ENCODE measurements at places on chromosomes 2 and 18. TPM values are rescaled to one million over a fixed set of nuclear protein-coding genes. Genes with fewer than 3 reads are reported as not detected.

Gene IL18R1
- total RNA-seq = 5.8 TPM

DNA sequence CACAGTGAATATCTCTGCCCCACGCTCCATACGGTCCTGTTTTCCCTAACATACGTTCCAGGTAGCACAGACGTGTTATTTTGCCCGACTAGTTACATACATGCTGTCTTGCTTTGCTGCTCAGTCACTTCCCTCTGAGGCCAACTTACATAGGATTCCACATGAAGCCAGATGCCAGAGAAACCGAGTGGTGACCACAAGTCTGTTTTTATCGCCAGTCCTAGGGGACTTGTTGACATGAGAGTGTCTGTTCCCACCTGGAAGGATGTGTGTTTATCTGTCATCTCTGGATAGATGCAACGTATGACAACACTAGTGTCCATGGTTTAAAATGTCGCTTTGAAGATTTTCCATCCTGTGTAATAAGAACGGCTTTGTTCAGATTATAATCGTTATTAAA is 32.6 kb downstream of the PMAIP1 start:
- H3K4me1 ChIP-seq = peaks cover 3% of the 10 kb centered on the region
- no peak overlapping the region for H3K4me3 ChIP-seq
- H3K27me3 ChIP-seq = no peaks in the 10 kb centered on the region
- no peaks in the 10 kb centered on the region for H3K36me3 ChIP-seq
- H3K27ac ChIP-seq = no peak overlapping the region

Gene FOXD4L1
- not detected for total RNA-seq

Gene TMEM247
- total RNA-seq = not detected

DNA sequence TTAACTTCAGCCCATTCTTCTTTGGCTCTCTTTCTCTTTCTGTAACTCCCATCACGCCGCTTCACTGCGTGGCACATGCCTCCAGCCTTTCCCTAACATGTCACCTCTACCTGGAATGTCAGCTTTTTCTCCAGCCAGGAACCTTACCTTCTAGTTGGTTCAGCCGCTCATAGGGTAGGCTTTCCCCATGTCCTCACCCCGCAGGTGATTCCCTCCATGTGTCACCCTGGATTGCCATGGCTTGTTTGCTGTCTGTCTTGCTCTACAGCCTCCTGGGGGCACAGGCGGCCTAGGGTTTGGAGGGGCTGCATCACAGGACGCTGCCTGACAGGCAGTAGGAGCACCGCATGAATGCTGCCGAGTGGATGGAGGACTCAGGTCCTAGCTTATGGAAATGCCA is 39.2 kb downstream of the ARHGEF4 start:
- H3K27me3 ChIP-seq = no peaks in the 10 kb centered on the region
- no peaks in the 10 kb centered on the region for H3K4me1 ChIP-seq
- H3K4me3 ChIP-seq = no peak overlapping the region
- no peak overlapping the region for H3K27ac ChIP-seq

Gene PAX3
- total RNA-seq = 66.7 TPM
